SK-N-SH (cell line): ENCODE measurements at places on chromosomes 2 and 18.

DNA sequence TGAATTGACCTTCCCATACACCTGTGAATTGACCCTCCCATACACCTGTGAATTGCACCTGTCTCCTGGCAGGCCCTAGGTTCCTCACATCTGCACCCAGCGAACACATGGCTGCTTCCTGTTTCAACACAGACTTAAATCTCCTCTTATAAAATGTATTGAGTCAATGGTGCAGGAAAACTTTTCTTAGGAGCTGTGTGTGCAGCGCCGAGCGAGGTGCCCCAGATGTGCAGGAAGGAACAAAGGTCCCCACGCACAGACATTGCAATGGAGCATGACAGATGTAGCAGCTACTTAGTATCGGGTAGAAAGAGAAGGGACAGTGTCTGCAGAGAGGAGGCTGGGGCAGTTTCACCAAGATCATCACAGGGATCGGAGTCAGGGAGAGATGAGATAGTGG lies 85.5 kb upstream of the PXDN start:
- H3K36me3 ChIP-seq, result no peaks in the 10 kb centered on the region
- DNase-seq, result no peak
- no peak overlapping the region for H3K27ac ChIP-seq
- H3K4me3 ChIP-seq, result no peak overlapping the region

- H3K36me3 ChIP-seq, result no peaks in the 10 kb centered on the region
- no peaks in the 10 kb centered on the region for H3K4me1 ChIP-seq
- H3K27ac ChIP-seq, result no peak overlapping the region
- H3K4me3 ChIP-seq, result no peak overlapping the region
Measured at GRCh38 chr18:74316257-74317170, 875 bp downstream of the C18orf63 start.

- H3K27ac ChIP-seq, result no peak overlapping the region
- DNase-seq, result no peak
- no peak overlapping the region for H3K4me3 ChIP-seq
- no peaks in the 10 kb centered on the region for H3K4me1 ChIP-seq
- no peaks in the 10 kb centered on the region for H3K27me3 ChIP-seq
Measured at GRCh38 chr2:203715744-203716143, 9.3 kb downstream of the CD28 start.

DNA sequence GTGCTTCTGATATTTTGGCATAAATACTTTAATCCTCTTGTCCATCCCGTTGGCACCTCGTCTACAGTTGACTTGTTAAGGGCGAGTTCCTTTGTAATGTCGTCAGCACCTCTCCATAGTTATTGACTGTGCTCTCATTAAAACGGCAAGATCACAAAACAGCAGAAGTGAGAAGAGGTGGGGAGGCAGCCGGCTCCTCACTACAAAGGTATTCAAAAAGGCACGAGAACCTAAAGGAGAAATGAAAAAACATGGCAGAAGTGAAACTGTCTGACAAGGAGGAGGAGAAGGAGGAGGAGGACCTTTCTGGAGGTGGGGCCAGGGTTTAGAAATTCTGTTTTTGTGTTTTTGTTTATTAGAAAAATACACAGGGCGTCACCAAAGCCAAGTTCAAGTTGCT lies 235.6 kb downstream of the BCL11A start:
- no peak for DNase-seq
- no peak overlapping the region for H3K27ac ChIP-seq
- H3K4me1 ChIP-seq, result no peaks in the 10 kb centered on the region
- H3K36me3 ChIP-seq, result no peaks in the 10 kb centered on the region

DNA sequence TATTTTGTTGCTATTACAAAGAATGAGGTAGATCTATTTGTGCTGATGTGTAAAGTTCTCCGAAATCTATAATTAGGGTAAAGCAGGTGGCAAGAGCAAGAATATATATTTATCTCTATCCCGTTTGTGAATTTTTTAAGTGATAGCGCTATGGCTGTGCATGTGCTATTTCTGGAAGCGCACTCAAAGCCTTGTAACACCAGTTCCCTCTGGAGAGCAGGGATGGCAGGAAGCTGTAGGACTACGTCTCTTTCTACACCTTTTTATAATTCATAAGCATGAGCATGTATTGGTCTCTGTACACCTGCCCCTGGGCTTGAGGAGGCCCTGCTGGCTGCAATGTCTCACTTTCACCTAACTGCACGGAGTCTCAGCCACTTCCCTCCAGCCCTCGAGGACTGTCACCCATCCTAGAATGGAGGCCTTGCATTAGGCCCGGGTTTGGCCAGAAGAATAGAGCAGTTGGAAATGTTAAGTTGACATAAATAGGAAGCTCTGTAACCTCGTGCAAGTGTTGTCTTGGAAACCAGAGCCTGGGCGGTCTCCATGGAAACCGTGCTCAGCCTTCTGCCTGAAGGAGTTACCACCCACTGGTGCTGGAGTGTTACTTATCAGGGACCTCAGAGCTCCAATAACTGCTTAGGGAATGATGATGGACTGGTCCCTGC lies 20.9 kb downstream of the ITM2C start:
- H3K27ac ChIP-seq, result peak overlapping the region; percentile 41; the same call in 1 of the 2 replicates
- peaks cover 13% of the 10 kb centered on the region for H3K4me1 ChIP-seq
- no peak overlapping the region for H3K4me3 ChIP-seq

GRCh38 chr18:48409591-48410094 lies 460 bp upstream of the ZBTB7C start:
- peak overlapping the region; percentile 67 for H3K4me3 ChIP-seq
- H3K27ac ChIP-seq, result no peak overlapping the region
- peaks cover 46% of the 10 kb centered on the region for H3K27me3 ChIP-seq
- no peaks in the 10 kb centered on the region for H3K36me3 ChIP-seq

DNA sequence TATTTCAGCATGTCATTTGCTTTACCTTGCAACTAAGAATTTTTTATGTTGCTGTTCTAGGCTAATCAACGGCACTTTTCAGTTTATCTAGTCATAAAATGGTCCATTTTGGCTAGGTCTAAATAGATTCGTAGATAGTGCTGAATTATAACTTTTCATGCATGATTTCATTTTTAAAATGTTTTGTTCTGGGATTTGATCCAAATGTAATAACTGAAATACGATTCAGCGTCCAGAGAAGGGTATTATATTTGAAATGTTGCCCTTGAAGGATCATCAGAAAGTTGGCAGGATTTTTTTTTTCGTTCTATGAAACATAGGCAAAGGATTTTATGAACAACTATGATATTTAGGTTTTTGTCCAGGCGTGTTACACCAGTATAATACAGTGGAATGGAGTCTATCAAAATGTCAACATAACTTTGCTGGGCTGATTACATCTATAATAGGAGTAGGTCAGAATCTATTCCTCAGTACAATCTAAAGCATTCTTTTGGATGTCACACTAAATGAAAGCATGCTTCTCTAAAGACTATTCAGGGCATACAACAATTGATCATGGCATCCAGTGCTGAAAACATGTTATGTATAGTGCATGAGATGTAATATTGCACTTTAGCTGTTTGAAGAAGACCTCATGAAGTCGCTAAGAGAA lies 24.8 kb downstream of the TTC27 start:
- H3K4me3 ChIP-seq, result no peak overlapping the region
- H3K4me1 ChIP-seq, result no peaks in the 10 kb centered on the region
- no peaks in the 10 kb centered on the region for H3K27me3 ChIP-seq
- peak overlapping the region; percentile 18; the same call in 1 of the 2 replicates for H3K27ac ChIP-seq
- H3K36me3 ChIP-seq, result peaks cover 5% of the 10 kb centered on the region; the same call in 1 of the 2 replicates
- no peak for DNase-seq

DNA sequence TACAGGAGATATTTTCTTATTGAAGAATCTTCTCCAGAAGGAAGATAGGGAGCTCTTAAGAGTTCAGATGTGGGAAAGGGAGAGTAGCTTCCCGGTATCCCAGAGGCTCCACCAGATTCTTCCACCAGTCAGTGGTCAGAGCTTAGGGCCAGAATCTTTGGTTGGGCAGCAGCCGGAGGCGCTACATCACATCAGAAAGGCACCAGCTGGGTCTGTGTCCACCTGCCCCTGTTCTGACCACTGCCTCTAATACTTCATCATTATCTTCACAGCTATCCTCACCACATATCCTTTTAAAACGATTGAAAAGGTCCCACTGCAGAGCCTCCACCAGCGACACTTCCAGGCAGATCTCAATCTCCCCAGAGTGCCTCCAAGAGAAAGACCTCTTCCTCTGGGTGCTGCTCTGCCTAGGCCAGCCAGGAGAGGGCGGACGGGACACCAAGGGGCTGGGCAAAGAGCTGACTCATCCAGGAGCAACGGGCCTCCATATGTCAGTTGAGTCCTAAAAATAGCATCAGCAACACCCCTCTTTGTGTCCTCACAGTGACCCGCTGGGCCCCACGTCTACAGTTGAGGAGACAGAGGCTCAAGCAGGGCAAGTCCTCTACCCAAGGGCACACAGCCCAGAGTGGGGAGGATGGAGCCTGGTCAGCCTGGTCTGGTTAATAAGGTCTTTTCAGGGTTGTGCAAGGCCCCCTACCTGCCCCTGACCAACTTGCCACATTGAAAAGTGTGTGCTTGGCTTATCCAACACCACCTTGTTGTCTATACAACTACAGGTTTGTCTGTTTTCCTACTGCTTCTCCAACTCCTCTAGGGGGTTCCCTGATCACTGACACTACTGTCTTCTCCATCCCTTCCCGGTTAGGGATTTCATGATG lies 81.2 kb downstream of the ADD2 start:
- no peak overlapping the region for H3K27ac ChIP-seq
- H3K36me3 ChIP-seq, result no peaks in the 10 kb centered on the region
- DNase-seq, result peak; percentile 57

- no peaks in the 10 kb centered on the region for H3K36me3 ChIP-seq
- no peak overlapping the region for H3K27ac ChIP-seq
- no peak overlapping the region for H3K4me3 ChIP-seq
- no peaks in the 10 kb centered on the region; the same call in 1 of the 2 replicates for H3K27me3 ChIP-seq
- DNase-seq, result no peak
Measured at GRCh38 chr2:8426550-8426949, 255.3 kb upstream of the ID2 start.

- no peaks in the 10 kb centered on the region for H3K27me3 ChIP-seq
- H3K4me3 ChIP-seq, result no peak overlapping the region
- no peaks in the 10 kb centered on the region for H3K4me1 ChIP-seq
- no peaks in the 10 kb centered on the region for H3K36me3 ChIP-seq
- H3K27ac ChIP-seq, result no peak overlapping the region
Measured at GRCh38 chr2:231425811-231426703, 30.5 kb downstream of the B3GNT7 start.

GRCh38 chr18:37260367-37261093 lies 305.1 kb downstream of the CELF4 start:
- H3K27me3 ChIP-seq, result no peaks in the 10 kb centered on the region; the same call in 1 of the 2 replicates
- no peaks in the 10 kb centered on the region for H3K4me1 ChIP-seq
- H3K36me3 ChIP-seq, result no peaks in the 10 kb centered on the region
- DNase-seq, result no peak

GRCh38 chr2:30159766-30160165 lies 13.0 kb downstream of the YPEL5 start:
- no peak overlapping the region for H3K4me3 ChIP-seq
- peaks cover 63% of the 10 kb centered on the region for H3K36me3 ChIP-seq
- H3K27ac ChIP-seq, result no peak overlapping the region
- H3K27me3 ChIP-seq, result no peaks in the 10 kb centered on the region
